ENCODE measurements at places on chromosomes 7 and 10. TPM values are rescaled to one million over a fixed set of nuclear protein-coding genes. Genes with fewer than 3 reads are reported as not detected.

The GRK5 gene
- total RNA-seq, result 5.3 TPM

GRCh38 chr10:24307116-24307515, 98.2 kb downstream of the KIAA1217 start:
- no peak for DNase-seq

GRCh38 chr7:141157138-141157765, 83.4 kb downstream of the TMEM178B start:
- no peak for DNase-seq

DNA sequence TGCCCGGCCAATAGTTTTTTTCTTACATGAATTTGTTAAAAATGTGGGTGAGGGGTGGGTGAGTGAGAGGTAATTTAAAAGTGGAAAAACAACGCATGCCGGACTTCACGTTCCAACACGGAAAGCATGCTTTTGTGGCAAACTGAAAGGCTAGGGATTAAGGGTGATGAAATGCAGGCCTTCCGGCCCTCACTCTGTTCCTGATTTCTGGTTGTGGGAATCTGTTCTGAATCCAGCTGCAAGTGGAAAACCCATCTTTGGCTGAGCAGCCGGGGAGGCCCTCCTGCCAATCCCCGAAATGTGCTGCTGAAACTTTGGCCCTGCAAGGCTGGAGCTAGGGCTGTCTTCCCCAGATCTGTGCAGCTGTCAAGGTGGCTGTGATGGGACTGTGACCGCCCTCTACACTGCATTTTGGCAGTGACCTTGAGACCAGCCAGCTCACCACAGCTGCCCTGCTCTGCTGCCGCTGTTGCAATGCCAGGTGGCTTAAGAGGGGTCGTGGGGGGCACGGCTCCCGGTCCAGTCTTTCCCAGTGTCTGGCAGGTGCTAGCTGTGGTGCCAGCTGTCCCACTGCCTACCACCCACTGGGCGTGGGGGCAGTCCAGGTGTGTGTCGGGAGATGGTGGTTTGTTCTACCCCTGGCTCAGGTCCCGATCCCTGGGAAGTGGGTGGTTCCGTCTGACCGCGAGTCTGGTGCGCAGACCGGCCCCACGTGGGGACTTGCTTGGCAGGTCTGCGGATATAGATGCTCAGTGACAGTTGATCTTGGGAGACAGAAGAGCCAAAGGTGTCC, 39.0 kb downstream of the TET1 start:
- peak; percentile 12 for DNase-seq

DNA sequence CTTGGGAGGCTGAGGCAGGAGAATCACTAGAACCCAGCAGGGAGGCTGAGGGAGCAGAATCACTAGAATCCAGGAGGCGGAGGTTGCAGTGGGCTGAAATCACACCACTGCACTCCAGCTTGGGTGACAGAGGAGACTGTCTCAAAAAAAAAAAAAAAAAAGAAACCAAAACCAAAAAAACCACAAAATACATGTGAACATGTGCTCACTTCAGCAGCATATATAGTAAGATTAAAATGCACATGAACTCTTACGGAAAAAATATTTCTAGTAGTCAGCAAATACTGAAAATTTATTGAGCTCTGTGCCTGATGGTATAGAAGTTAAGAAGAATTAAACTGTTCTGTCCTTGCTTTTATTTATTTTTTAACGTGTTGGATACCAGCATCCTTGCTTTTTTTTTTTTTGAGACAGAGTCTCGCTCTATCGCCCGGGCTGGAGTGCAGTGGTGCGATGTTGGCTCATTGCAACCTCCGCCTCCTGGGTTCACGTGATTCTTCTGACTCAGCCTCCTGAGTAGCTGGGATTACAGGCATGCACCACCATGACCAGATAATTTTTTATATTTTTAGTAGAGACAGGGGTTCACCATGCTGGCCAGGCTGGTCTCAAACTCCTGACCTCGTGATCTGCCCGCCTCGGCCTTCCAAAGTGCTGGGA, 9.6 kb upstream of the ZNF487 start:
- no peak for DNase-seq

- DNase-seq, result no peak
These were observed 150.2 kb downstream of the REEP3 start for GRCh38 chr10:63671317-63671937.

- DNase-seq, result no peak
These were observed 904.9 kb downstream of the IPMK start for GRCh38 chr10:57362811-57363210.

DNA sequence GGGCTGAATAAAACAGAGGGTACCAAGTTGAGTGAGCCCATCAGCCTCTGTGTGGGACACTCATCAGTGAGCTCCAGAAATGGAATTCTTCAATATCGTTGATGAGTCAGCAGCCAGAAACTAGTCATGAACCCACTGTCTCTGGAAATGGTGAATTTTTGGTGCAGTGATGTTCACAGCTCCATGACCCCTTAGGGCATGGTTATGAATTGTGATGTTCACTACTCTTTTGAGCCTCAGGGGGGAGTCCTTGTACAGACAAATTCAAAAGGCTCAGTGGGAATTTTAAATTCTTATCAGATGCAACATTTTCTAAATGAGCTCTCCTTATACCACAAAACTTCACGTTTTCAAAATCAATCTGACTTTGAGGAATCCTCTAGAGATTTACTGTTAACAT, 335.7 kb downstream of the PHTF2 start:
- peak; percentile 10 for DNase-seq

The PPIF gene
- 171 TPM for total RNA-seq

The ZNF485 gene
- 2.1 TPM for total RNA-seq
